Naive thymus-derived CD8-positive, alpha-beta T cell (primary cell): ENCODE measurements at places on chromosomes 13 and 19.
A peak's percentile ranks its signal among the peaks of the same experiment; 100 is the strongest.

- DNase-seq: no peak
Measured at GRCh38 chr13:95050800-95051615, 250.2 kb downstream of the ABCC4 start.

DNA sequence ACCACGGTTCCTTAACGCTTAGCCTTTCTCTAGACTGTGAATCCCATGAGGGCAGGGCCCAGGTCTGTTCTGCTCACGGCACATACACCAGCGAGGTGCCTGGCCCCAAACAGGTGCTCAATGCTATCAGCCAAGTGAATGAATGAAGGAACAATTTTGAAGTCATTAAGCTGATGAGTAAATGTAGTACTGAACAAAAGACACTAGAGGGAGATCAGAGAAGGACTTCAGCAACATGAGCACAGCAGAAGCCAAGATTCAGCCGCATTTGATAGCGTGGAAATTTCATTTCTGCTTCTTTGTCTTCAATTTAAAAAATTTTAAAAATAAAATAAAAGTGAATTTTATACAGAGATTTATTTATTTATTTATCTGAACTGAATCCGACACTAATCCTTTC lies 20.1 kb upstream of the MYO16 start:
- no peak for DNase-seq

DNA sequence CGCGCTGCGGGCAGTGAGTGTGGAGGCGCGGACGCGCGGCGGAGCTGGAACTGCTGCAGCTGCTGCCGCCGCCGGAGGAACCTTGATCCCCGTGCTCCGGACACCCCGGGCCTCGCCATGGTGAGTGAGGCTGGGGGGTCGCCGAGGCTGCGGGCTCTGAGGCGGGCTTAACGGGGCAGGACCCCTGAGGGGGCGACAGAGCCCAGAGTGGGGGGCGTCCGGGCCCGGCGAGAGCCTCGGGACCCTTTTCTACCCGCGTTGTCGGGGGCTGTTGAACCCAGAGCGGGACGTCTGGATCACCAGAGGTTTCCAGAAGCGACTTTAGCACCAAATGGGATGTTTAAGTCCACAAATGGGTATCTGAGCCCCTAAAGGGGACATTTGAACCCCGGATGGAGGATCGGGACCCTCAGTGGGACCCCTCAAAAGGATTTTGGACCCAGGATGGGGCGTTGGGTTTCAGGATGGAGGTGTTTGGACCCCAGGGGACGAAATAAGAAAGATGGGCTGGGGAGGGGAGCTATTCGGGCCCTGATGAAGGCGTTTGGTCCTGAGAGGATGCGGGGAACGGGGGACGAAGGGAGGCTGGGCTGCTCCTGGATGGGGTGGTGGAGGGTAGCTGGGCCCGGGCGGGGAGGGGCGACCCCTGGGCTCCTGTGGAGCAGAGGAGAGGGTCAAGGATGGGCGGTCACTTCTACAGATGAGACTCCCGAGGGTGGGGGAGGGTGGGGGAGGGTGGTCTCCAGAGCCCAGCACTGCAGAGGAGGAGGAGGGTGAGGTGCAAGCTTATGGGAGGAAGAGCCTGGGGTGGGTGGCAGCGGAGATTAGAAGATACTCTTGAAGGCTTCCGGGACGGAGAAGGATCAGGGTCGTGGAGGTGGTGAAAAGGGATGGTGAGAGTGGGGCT lies at the start of gene CALM3:
Gene CALM3, plus strand, starts transcription at position 13 of the 907 bp plus-strand sequence. Its CDS starts 105 bp downstream, at position 118.
- no peak for DNase-seq

DNA sequence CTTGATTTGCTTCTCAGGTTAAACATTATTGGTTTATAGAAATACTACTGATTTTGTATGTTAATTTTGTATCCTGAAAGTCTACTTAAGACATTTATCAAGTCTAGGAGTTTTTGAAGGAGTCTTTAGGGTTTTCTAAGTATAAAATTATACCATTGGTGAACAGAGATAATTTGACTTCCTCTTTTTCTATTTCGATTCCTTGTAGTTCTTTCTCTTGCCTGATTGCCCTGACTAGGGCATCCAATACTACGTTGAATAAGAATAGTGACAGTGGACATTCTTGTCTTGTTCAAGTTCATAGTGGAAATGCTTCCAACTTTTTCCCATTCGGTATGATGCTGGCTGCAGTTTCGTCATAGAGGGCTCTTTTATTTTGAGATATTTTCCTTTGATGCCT lies 807.5 kb upstream of the SLC10A2 start:
- DNase-seq: no peak

DNA sequence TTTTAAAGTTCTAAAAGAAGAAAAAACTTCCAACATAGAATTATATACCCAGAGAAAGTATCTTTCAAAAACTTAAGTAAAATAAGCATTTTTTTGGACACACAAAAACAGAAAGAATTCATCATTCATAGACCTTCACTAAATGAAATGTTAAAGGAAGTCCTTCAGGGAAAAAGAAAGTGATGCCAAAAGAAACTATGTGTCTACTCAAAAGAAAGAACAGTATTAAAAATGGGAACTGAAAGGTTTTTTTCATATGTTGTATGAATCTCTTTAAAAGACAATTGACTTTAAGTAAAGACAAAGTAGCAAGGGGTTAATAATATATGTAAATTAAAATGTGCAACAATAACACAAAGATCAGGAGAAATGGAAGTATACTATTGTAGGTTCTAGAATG lies 96.5 kb downstream of the DHRS12 start:
- DNase-seq: no peak

DNA sequence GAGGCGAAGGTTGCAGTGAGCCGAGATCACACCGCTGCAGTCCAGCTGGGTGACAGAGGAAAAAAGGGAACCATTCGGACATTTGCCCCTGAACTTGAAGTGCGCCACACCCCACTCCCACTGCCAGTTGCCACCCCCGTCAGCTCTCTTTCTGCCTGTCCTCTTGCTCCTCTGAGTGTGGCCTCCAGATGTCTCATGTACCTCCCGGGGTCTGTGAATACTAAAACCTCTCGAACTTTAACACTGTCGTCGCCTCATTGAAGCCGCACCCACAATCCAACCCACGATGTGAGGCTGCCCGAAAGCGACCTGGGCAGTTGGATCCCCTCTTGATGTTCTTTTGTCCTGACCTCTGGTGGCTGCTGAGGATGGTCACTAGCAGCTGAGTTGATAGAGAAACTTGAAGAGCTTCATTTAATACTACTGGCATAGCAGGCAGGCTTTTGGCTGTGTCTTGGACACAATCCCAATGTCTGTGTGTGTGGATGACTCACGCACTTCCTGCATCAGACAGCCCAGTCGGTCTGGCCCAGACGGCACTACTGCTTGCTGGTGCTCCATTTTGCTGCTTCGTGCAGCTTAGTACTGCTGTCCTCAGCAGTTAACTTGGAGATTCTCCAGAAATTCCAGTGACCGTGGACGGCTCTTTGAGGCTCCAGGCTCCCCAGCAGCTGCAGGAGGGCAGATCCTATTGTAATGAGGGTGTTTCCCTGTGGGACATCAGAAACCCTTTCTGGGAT lies 4.2 kb downstream of the FPR3 start:
- no peak for DNase-seq

GRCh38 chr13:19958155-19959111 lies at the start of gene ZMYM2:
Gene ZMYM2 (plus strand): TSS chr13:19958727. CDS start chr13:19993073, 34,346 bp downstream.
- peak; percentile 95 for DNase-seq

GRCh38 chr19:10191347-10191746 lies 3.4 kb downstream of the DNMT1 start:
- no peak for DNase-seq

DNA sequence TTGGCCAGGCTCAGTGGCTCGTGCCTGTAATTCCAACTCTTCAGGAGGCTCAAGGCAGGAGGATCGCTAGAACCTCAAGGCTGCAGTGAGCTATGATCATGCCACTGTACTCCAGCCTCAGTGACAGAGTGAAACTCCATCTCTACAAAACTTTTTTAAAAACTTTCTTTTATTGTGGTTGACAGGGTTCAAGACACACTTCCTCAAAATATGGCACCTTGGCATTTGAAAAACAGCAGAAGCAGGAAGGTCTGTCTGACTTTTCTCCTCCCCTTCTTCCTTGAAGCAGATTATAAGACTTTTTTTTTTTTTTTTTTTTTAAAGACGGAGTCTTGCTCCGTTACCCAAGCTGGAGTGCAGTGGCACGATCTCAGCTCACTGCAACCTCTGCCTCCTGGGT lies 100.3 kb downstream of the TM9SF2 start:
- no peak for DNase-seq

GRCh38 chr19:30883071-30883470 lies 466.2 kb downstream of the TSHZ3 start:
- DNase-seq: no peak

- DNase-seq: no peak
Measured at GRCh38 chr13:29545988-29546387, 49.5 kb downstream of the SLC7A1 start.

GRCh38 chr19:44644402-44645016 lies 799 bp downstream of the PVR start:
- no peak for DNase-seq
